Sigmoid colon (tissue), 7 donors: ENCODE measurements at places on chromosomes 4 and X.

DNA sequence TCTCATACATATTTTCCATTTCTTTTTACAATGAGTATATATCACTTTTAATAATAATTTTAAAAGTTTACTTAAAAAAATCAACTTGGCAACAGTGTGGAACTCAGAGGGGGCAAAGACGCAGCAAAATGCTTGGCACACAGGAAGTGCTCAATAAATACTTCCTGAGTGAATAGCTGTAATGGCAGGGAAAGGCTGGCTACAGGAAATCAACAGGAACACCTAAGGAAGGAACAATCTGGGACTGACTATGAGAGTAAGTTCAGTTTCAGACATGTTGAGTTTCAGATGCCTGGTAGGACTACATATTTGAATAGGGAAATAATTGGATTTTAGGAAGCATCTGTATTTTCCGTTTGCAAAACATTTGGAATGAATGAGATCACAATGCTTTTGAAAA is 137.6 kb downstream of the SCLT1 start:
- no peaks in the 10 kb centered on the region for H3K4me1 ChIP-seq
- no peak overlapping the region for H3K27ac ChIP-seq

DNA sequence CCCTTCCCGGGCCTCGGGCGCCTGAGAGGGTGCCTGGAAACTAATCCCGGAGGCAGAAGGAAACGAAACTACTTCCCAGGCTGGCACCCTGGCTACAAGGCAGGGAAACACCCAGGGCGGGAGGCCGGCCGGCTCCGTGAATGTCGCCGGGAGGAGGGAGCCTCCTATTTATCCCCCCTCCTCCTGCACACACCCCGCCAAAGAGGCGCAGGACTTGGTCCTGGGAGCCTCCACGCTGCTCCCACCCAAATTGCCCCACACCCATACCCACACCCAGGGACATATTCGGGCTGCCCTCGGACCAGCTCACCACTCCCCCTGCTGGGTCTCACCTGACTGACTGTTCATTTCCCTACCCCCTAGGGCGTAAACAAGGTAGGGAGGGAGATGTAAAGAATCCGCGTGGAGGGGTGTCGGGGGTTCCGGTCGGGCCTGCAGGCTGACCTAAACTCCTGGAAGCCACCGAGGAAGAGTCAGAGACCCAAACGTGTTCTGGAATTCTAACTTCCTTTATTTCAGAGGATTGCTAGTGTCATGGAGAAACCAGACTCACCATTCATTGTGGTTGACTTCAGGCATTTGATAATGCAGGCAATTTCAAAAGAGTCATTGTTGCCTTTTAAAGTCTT is at the start of gene BTC:
Gene BTC, minus strand, starts transcription at position 142 of the 629 bp plus-strand sequence. CDS start 198 bp downstream, outside the sequence.
- H3K4me1 ChIP-seq = no peaks in the 10 kb centered on the region
- H3K36me3 ChIP-seq = no peaks in the 10 kb centered on the region
- peak within 1 kb of the TSS; percentile 95 for H3K27ac ChIP-seq
- H3K27me3 ChIP-seq = no peaks in the 10 kb centered on the region

DNA sequence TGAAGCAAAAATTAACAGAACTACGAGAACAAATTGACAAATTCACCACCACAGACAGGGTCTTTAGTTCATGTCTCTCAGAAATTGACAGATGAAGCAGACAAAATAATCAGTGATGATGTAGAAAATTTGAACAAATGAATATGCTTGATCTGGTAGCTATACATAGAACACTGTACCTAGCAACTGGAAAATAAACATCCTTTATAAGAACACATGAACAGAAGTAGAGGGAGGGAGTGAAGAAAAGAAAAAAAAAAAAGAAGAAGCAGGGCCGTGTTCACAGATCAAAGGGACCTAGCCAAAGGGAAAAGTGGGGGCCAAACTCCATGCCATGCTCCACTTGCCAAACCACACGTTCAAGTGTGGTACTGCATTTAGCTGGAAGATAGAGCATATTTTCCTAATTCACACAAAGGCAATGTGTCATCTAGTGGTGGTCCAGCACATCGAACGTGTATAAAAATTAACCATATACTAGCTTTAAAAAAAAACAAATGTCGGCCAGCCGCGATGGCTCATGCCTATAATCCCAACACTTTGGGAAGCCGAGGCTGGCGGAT is 5.6 kb upstream of the THOC2 start:
- H3K4me1 ChIP-seq = no peaks in the 10 kb centered on the region
- H3K27ac ChIP-seq = peak overlapping the region; percentile 43
- no peak for DNase-seq
- no peak overlapping the region for H3K4me3 ChIP-seq
- H3K36me3 ChIP-seq = no peaks in the 10 kb centered on the region
- no peaks in the 10 kb centered on the region for H3K27me3 ChIP-seq

- no peak overlapping the region for H3K4me3 ChIP-seq
- no peak overlapping the region for H3K27ac ChIP-seq
- no peaks in the 10 kb centered on the region for H3K4me1 ChIP-seq
- H3K27me3 ChIP-seq = no peaks in the 10 kb centered on the region
Observed at GRCh38 chrX:148599404-148599803, 99.0 kb downstream of the AFF2 start.

DNA sequence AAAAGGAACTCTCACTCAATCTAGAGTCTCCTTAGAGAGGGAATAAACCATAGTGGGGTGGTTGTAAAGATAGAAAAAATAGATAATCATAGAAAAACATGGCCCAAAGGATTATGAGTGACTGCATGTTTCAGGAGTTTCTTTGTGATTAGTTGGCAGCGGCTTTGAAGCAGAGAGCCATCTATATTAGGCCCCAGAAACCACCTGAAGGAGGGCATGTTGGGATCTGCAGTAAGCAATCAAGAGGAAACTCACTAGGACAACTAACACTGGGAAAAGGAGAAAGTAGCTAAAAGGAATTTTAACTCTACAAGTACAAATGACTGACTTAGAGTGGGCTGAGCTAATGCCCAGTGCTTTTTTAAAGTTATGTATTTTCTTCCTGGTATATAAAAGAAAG is 269.2 kb upstream of the NRK start:
- H3K4me1 ChIP-seq = no peaks in the 10 kb centered on the region
- H3K27ac ChIP-seq = no peak overlapping the region
- H3K27me3 ChIP-seq = no peaks in the 10 kb centered on the region
